Esophagus squamous epithelium (tissue), 5 donors: ENCODE measurements at places on chromosomes 4 and X.

GRCh38 chrX:41335958-41336331 lies 2.0 kb downstream of the DDX3X start:
- no peak for DNase-seq

DNA sequence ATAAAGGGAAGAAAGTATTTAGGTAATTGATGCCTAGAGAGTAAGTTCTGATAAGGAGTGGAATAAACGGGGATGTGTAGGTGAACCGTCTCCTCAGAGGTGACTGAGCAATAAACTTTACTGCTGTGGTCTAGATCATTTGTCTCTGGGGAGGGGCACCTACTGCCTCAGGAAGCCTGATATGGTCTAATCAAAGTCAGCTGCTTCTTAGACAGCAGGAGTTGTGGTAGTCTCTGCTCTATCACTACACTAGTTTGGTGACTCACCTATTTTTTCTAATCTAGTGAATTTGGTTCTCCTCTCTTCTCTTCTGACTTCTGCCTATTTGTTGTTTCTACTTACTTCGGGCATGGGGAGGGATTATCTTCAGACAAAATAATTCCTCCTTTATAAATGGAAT lies 95.1 kb upstream of the STIM2 start:
- DNase-seq: no peak

- no peak for DNase-seq
Observed at GRCh38 chr4:40601641-40602040, 28.0 kb downstream of the RBM47 start.

DNA sequence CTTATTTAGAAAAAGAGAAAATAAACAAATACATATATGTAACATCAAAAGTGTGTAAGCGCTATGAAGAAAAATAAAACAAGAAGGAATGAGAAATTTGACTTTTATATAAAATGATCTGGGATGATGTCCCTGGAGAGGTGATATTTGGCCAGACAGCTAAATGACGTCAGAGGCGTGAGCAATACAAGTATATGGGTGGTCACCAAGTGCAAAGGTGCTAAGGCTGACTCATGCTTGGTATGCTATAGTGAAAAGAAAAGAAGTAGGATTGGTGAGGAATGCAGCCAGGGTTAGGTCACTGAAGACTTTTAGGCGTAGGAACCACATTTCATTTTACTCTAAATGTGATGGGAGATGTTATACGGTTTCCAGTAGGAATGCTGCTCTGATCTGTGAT lies 1049.1 kb upstream of the TENM3 start:
- DNase-seq: no peak
